Tracheal epithelial cell (primary cell): ENCODE measurements at places on chromosomes 1 and 21. TPM values are rescaled to one million over a fixed set of nuclear protein-coding genes. Genes with fewer than 3 reads are reported as not detected.

The TRIM17 gene
- total RNA-seq: 2.2 and 2.6 TPM in 2 replicates

The FCGR1A gene
- total RNA-seq: not detected in 2 replicates

The ATXN7L2 gene
- 0.96 and 1.1 TPM in 2 replicates for total RNA-seq

The FLVCR1 gene
- total RNA-seq: 10.9 and 12.0 TPM in 2 replicates

The WARS2 gene
- total RNA-seq: 12.0 and 16.8 TPM in 2 replicates

The AJAP1 gene
- 0.64 and 2.4 TPM in 2 replicates for total RNA-seq

The GBP4 gene
- 0.48 TPM in 1 of 2 replicates, not detected in the other for total RNA-seq

The MUTYH gene
- total RNA-seq: 7.2 and 19.2 TPM in 2 replicates

The RBBP4 gene
- 99.5 and 138 TPM in 2 replicates for total RNA-seq

The PARK7 gene
- 141 and 142 TPM in 2 replicates for total RNA-seq

The TEDDM1 gene
- not detected in 2 replicates for total RNA-seq

The PRR9 gene
- not detected in 2 replicates for total RNA-seq

The PDE9A gene
- total RNA-seq: 2.2 and 2.6 TPM in 2 replicates

The RXRG gene
- total RNA-seq: not detected in 2 replicates

The ITPKB gene
- total RNA-seq: 2.2 and 4.3 TPM in 2 replicates

The CCDC185 gene
- total RNA-seq: not detected in 2 replicates

The HSPA6 gene
- 0.85 and 24.3 TPM in 2 replicates for total RNA-seq

The FAM72D gene
- not detected in 2 replicates for total RNA-seq

The FAM229A gene
- 0.48 TPM in 1 of 2 replicates, not detected in the other for total RNA-seq

The ELAVL4 gene
- total RNA-seq: not detected in 2 replicates

The LCE3E gene
- total RNA-seq: 0.48 TPM in 1 of 2 replicates, not detected in the other

The DISP3 gene
- total RNA-seq: under 0.01 and 1.2 TPM in 2 replicates

The NPHS2 gene
- total RNA-seq: not detected in 2 replicates

The KLF17 gene
- 0.24 TPM in 1 of 2 replicates, not detected in the other for total RNA-seq

The CELA3B gene
- 1.9 TPM in 1 of 2 replicates, not detected in the other for total RNA-seq

The CCDC27 gene
- not detected in 2 replicates for total RNA-seq

The TBX19 gene
- total RNA-seq: 0.85 and 0.96 TPM in 2 replicates

The BCAS2 gene
- 48.7 and 52.4 TPM in 2 replicates for total RNA-seq

The VASH2 gene
- total RNA-seq: 0.24 TPM in 1 of 2 replicates, not detected in the other

The ALPL gene
- not detected in 2 replicates for total RNA-seq

The CRYBG2 gene
- 36.9 and 51.1 TPM in 2 replicates for total RNA-seq

The CAMK1G gene
- total RNA-seq: 0.24 TPM in 1 of 2 replicates, not detected in the other

The AMY2B gene
- 2.1 and 2.7 TPM in 2 replicates for total RNA-seq

The OR14C36 gene
- total RNA-seq: not detected in 2 replicates

The ANGPTL3 gene
- not detected in 2 replicates for total RNA-seq

The SPRR1B gene
- total RNA-seq: 14.7 and 15.3 TPM in 2 replicates
